ENCODE measurements at places on chromosomes 13 and 19.

GRCh38 chr13:114054264-114054663 is 78.2 kb downstream of the RASA3 start:
- peak; percentile 30 for DNase-seq
- no peak overlapping the region for H3K4me3 ChIP-seq
- peaks cover 47% of the 10 kb centered on the region for H3K4me1 ChIP-seq
- H3K27me3 ChIP-seq, result no peaks in the 10 kb centered on the region

GRCh38 chr19:41123716-41124294 is 9.6 kb downstream of the CYP2F1 start:
- H3K36me3 ChIP-seq, result no peaks in the 10 kb centered on the region
- H3K27me3 ChIP-seq, result no peaks in the 10 kb centered on the region
- no peak for DNase-seq
- H3K27ac ChIP-seq, result no peak overlapping the region

- DNase-seq, result peak; percentile 71
- H3K27me3 ChIP-seq, result peaks cover 22% of the 10 kb centered on the region
- H3K4me3 ChIP-seq, result peak within 1 kb of the TSS; percentile 75
- no peaks in the 10 kb centered on the region for H3K36me3 ChIP-seq
These were observed at the start of gene GJA3 for GRCh38 chr13:20160306-20161274. GJA3 (minus strand) TSS chr13:20161052; CDS start chr13:20143288, 17,764 bp downstream.

GRCh38 chr19:29328586-29328985 is 115.6 kb upstream of the UQCRFS1 start:
- no peak for DNase-seq
- no peak overlapping the region for H3K4me3 ChIP-seq
- no peak overlapping the region for H3K27ac ChIP-seq

DNA sequence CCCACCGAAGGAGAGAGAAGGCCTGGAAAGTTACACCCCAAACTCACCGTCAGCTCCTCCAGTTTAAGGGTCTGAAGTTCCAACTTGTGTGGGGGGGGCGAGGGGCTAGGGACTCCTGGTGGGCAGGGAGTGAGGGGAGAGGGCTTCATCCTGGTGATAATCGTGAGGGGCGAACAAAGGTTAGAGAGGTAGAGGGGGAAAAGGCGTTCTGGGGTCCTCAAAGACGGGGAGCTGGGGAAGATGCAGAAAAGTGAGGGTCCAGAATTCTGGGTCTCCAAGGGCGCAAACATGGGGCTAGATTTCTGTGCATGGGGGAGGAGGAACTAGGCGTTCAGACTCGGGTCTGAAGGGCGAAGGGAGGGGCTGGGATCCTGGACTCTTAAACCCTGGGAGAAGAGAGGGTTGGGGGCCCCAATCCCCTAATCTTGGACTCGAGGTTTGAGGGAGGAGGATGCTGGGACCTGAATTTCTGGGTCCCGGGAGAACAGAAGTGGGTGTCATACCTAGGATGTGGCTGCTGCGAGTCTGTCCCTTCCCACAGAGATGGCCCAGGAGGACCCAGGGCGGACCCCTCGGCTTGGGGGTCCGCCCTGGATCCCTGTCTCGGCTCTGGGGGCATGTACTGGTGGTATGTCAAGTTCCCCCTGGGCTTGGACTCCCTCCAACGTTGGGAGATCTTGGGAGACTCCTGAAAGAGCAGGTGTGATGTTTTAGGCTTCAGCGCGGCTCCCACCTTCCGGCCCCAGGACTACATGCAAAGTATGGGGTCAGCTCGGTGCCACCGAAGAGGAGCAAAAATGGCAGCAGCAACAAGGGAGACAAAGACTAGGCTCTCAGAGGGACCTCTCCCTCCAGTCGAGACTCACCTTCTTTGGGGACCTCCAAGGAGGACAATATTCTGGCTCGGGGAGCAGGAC is 4.5 kb downstream of the MAMSTR start:
- no peak for DNase-seq

GRCh38 chr13:42991898-42992763 is at the start of gene EPSTI1:
EPSTI1 (minus strand) TSS chr13:42992241; CDS start chr13:42992165, 76 bp downstream.
- H3K27ac ChIP-seq, result peak within 1 kb of the TSS; percentile 97
- H3K4me3 ChIP-seq, result peak within 1 kb of the TSS; percentile 84
- DNase-seq, result peak; percentile 84

DNA sequence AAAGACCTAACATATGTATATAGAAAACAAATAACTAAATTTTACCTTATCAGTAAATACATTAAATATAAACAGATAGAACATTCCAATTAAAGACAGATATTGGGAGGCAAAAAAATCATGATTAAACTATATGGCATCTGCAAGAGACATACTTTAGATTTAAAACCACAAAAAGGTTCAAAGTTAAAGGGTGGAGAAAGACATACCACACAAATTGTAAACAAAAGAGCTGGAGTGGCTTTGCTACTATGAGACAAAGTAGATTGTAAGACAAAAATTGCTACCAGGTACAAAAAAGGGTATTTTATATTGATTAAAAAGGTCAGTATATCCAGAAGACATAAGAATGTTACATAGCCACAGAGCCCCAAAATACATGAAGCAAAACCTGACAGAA is 200.2 kb downstream of the KCNRG start:
- H3K4me3 ChIP-seq, result no peak overlapping the region
- no peak overlapping the region for H3K27ac ChIP-seq
- no peak for DNase-seq
- H3K4me1 ChIP-seq, result peaks cover 10% of the 10 kb centered on the region

- H3K27me3 ChIP-seq, result no peaks in the 10 kb centered on the region
- H3K27ac ChIP-seq, result no peak overlapping the region
- H3K4me3 ChIP-seq, result no peak overlapping the region
- H3K4me1 ChIP-seq, result peaks cover 2% of the 10 kb centered on the region
These were observed 46.2 kb downstream of the RNASEH2B start for GRCh38 chr13:50955798-50956197.
